Activated CD4-positive, alpha-beta T cell treated with anti-CD3 and anti-CD28 coated beads, Interleukin-2, amount 50 U/mL, for 1 hour (primary cell): ENCODE measurements at places on chromosomes 12 and 14.

DNA sequence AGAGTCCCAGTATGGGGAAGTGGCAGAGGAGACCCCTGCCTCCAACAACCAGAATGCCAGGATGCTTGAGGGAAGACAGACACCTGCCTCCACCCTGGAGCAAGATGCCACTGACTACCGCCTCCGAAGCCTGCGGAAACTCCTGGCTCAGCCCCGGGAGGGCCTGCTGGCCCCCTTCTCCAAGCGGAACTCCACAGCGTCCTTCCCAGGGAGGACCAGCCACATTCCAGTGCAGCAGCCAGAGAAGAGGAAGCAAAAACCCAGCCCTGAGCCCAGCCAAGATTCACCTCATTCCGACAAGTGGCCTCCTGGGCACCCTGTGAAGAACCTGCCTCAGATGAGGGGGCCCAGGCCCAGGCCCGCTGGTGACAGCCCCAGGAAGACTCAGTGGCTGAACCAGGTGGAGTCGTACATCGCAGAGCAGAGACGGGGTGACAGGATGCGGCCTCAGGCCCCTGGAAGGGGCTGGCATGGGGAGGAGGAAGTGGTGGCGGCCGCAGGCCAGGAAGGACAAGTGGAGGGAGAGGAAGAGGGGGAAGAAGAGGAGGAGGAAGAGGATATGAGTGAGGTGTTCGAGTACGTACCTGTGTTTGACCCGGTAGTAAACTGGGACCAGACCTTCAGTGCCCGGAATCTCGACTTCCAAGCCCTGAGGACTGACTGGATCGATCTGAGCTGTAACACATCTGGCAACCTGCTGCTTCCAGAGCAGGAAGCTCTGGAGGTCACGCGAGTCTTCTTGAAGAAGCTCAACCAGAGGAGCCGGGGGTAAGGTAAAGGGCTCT is 93.7 kb downstream of the B4GALNT3 start:
- no peak for DNase-seq

GRCh38 chr12:107282628-107283027 is 189.3 kb upstream of the CRY1 start:
- no peak for DNase-seq

- DNase-seq: no peak
Measured at GRCh38 chr12:104694161-104694560, 237.4 kb downstream of the CHST11 start.

DNA sequence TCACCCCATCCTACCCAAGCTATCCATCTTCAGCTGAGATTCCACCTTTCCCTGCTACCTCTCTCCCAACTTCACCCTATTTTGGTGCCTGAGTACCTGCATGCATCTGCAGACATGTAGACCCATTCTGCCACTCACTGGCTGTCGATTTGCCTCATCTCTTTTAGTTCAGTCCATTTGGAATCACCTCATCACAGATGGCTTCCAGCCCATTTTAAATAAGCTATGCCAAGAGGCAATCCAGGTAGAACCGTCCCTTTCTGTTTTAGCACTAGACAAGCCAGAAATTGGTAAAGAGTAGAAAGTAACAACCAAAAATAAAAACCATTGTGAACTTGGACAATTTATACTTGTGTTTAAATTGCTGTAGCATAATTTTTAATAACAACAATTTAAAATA is 11.3 kb downstream of the SLC35F4 start:
- no peak for DNase-seq

DNA sequence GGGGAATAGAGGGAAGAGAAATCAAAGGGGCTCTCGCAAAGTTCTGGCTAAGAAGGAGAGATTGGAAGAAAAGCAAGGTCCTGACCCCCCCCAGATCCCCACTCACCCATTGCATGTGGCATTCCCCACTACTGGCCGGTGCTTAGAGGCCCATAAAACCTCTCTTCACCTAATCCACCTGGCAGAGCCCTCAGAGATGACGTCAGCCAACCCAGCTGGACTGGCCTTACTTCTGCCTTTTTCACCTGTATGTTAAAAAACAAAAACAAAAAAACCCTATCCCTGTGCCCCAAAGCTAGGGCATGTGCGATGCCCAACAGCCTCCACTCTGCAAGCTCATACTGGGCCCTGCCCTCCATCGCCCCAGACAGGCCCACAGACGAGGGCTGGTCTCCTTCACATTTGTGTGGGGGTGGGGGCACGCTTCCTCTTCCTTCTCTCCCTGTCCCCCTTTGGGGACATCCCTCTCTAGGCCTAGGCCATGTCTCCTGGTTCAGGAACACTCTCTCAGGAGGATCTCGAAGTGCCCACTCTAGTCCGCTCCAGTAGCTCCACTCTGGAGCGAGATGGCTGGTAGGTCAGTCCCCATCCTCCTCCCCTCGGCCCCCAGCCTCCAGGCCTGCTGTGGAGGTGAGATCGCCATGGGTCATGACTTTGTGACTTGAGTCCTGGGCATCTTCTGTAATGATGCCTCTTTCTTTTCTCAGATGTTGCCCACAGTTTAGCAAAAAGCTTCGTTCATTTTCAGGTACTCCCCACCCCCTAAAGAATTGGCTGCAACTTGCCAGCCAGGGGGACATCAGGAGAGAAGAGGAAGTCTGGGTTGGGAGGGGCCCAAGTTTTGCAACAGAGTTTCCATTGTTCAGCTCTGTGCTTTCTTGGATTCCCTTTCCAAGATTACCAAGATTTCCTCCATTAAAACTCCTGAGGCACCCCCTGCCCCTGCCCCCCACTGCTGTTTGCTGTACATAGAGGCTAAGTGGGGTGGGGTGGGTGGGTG is 37.0 kb downstream of the FIGNL2 start:
- no peak for DNase-seq

GRCh38 chr14:37268788-37269187 is 71.1 kb downstream of the MIPOL1 start:
- no peak for DNase-seq

GRCh38 chr12:58502841-58503240 is 417.5 kb downstream of the LRIG3 start:
- no peak for DNase-seq

DNA sequence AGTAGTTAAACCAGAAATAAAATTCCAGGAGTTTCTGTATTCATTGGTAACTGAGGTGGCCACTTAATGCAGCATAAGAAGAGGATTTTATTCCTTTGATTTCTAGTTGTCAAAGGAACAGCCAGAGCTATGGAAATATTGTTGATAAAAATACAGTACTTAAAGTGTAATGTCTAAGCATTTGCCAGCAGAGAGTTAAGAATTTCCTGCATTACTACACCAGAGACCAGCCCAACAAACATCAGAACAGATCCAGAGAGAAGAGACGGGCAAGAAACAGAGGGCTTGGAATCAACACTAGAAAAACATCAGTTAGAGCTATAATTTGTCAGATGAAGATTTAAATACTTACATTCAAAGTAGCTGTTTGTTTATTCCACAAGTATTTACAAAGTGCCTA is 77.9 kb downstream of the ST8SIA1 start:
- no peak for DNase-seq

DNA sequence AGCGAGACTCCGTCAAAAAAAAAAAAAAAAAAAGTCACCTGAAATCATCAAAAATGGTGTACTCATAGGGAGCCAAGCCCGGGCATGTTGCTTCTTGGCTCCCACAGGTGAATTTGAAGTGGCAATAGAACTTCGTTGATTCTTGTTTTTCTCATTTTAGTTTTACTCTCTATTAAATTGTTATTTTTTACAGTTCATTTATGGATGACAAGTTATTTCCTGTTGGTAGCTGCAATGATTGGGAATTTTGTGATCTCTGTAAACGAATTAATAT is 1.3 kb downstream of the TM7SF3 start:
- no peak for DNase-seq

DNA sequence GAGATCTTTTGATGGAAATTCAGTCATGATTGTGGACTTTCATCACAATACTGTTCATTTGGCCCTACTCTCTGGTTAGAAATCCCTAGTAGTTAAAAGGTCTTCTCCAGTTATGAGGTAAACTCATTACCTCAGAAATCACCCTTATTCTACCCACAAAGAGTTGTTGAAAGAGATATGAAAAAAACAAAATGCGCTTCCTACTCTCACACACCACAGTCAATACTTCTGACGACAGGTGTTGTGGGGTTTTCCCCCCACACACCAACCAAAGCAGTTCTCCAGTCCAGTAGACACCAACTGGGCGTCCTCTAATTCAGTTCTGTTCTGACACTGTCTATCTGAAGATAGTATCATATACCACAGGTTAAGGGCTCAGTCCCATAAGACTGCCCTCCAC is 54.9 kb downstream of the TRMT5 start:
- DNase-seq: no peak

DNA sequence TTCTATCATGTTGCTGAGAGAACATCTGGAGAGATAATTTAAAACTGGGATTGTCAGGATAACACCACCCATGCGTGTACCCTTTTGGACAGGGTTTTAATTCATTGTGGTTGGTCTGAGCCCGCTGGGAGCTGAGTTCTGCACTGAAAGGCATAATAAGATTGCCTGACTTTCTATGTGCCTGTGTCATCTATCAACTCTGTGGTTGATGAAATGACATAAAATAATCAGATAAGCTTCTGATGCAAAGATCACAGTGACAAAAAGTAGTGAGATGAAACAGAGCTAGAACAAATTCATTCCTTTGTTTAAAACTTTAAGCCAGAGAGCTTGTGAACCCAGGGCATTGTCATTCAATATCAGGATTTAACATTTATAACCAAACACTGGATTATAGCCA is 98.7 kb downstream of the BBS10 start:
- DNase-seq: no peak

DNA sequence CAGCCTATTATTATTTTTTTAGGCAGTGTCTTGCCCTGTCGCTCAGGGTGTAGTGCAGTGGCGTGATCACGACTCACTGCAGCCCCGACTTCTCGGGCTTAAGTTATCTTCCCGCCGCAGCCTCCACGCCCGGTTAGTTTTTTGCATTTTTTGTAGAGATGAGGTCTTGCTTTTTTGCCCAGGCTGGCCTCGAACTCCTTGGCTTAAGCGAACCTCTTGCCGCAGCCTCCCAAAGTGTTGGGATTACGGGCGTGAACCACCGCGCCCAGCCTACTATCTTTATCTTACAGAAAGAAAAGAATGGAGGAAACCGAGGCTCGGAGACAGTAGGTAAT is 507 bp upstream of the PTPN11 start:
- no peak for DNase-seq

- DNase-seq: no peak
Measured at GRCh38 chr12:120397824-120398540, 29.0 kb upstream of the MSI1 start.

DNA sequence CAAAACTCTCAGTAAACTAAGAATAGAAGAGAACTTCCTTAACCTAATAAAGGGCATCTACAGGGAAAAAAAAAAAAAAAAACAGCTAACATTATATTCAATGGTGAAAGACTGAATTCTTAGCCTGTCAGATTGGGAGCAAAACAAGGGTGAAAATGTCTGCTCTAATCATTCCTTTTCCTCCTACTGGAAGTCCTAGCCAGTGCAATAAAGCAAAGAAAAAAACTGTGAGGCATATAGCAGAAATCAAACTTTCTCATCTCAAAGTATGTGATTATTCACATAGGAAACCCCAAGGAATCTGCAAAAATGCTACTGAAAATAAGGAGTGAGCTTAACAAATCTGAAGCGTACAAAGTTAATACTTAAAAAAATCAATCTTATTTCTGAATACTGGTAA is 170.7 kb downstream of the NUAK1 start:
- no peak for DNase-seq

DNA sequence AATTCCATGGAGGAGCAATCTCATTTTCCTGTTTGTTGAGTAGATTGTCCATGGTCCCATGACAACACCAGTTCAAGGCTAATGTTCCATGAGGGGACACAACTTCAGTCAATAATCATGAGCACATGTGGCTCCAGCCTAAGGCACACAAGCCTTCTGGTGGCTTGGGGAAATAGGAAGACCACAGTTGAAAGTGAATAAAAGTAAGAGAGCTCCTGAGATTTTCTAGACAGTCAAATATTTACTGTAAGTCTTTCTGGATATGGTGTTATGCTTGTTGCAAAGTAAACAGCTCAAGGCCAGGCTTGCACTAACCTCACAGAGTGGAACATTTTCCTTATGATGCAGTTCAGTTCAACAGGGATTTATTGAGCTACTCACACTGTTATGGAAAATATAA is 206.9 kb upstream of the SLC38A2 start:
- no peak for DNase-seq

GRCh38 chr12:124754949-124755800 is 108.5 kb downstream of the SCARB1 start:
- no peak for DNase-seq

DNA sequence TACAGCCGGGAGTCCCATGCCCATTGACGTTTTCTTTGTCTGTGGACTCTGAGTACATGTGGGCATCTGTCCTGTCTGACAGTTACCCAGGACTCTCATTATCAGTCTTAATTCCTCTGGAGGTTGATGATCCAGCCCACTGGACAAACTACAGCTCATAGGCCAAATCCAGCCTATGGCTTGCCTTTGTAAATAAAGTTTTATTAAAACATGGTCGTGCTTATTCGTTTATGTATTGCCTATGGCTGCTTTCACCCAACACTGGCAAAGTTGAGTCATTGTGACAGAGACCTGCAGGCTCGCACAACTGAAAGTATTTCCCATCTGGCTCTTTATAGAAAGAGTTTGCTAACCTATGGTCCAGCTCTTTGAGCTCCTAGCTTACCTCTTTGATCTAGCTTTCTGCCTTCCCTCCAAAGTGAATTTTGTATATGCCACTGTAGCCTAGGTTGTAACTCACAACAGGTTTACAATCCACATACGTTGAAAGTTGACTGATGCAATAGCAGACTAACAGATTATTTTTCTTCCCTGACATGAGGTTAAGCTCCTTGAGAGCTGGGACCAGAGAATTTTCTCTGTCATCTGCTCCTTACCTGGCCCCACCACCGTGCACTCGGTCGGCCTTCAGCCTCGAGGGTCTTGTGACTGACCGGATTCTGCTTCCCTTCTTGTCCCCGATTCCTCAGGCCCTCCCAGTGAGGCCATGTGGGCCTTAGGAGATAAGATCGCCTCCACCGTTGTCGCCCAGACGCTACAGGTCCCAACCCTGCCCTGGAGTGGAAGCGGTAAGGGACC is 57.3 kb downstream of the ACACB start:
- DNase-seq: no peak

GRCh38 chr14:103858063-103858781 is 10.8 kb upstream of the PPP1R13B start:
- DNase-seq: no peak
